SW 1271 (cell line): ENCODE measurements at places on chromosomes 3 and 15.

- no peak for DNase-seq
Observed at GRCh38 chr15:59333401-59334075, 39.1 kb downstream of the MYO1E start.

DNA sequence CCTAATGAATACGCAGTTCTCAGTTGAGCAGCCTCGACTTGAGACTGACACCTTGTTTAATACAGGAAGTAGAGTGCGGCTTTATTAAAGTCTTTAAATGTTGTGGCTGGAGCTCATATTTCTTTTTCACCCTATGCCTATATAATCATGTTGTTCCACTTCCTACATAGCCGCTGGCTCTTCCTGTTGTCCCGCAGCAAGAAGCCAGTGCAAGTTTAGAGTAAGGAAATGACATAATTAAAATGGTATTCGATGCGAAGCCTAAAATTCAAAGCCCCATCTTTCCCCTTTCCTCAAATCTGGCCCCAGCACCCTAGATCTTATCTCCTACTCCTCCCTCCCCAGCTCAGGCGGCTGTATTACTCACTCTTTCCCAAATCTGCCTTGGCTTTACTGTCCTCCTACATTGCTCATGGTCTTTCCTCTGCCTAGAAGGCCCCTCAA is 7.5 kb upstream of the PHLDB2 start:
- DNase-seq, result peak; percentile 27

DNA sequence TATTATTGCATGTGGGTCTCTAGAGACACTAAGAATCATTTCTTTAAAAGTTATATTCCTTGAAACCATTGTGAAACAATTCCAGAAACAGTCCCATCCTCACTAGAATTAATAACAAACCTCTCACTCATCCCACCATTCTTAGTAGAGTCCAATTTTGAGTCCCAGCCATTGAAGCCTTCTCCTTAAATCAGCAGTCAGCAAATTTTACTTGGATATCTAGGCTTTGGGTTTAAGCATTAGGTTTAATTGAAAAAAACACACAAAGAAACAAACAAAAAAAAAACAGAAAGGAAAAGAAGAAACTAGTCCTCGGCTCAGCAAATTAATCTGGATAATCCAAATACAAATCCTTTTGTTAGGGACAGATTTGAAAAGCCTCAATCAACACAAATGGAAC is 109.3 kb downstream of the LRRC3B start:
- no peak for DNase-seq

GRCh38 chr3:149801195-149801594 is 8.8 kb upstream of the ANKUB1 start:
- DNase-seq, result no peak

DNA sequence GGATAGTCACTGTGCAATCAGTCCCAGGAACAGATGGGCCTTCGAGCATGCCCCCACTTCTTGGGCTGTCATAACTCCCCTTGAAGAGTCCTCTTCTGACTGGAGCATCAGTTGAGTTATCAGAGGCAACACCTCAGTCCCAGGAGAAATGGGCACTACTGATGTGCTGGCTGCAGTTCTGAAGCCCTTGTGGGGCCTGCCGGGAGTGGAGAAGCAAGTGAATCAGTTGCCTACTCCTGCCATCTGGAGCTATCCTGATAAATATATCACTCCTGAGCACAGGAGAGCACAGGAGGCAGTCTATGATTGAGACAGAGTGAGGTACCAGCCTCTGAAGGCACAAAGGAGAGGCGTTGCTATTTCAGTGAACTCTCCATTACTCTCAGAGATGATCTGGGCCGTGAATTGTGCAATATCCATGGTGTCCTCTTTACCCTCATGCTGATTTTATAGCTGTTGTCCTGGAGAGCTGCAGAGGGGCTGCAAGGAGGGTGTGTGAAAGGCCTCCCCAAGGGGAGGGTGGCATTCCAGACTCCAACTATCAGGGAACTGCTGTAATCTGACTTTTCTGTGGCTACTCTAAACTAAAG is 344.2 kb upstream of the ROPN1 start:
- DNase-seq, result no peak
